ENCODE measurements at places on chromosomes 6 and 20.

- no peak for DNase-seq
Measured at GRCh38 chr6:113879186-113880096, 22.3 kb downstream of the MARCKS start.

- no peak for DNase-seq
Measured at GRCh38 chr6:3499603-3500002, 42.8 kb upstream of the SLC22A23 start.

DNA sequence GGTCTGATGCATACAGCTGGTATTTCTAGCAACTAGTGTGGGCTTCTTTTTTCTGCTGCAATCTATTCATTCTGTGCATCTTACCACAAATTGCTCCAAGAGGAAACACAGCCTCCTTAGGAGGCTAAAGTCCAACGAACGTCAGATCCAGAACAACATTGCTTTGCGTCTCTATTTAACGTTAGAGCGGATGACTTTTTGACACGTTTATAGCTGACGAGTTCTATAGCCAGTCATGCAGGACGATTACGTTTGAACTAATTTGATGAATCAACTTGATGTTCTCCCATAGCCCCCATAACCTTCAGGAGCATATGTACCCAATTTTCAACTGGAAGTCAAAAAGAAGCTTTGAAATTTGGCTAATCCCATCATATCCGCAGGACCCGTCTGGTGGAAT, 59.9 kb downstream of the TSHZ2 start:
- no peak for DNase-seq

DNA sequence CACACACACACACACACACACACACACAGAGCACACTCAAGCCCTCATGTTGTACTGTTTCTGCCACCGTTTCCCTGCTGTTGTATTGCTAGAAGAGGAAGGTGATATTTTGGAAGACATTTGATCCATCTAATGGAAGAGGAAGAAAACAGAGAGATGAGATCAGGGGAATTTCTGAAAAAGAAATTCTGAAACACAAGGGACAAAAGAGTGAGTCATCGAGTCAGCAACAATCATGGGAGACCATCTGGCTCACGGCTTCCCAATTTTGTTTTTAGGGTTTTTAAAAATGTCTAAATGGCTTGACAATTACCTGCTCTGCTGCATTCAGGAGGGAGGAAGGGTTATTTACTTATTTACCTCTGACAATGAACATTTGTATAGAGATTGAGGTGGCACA, 22.0 kb downstream of the SOX4 start:
- DNase-seq, result no peak

- DNase-seq, result no peak
Measured at GRCh38 chr6:20805021-20805420, 270.8 kb downstream of the CDKAL1 start.

GRCh38 chr6:44456070-44456965, 68.8 kb downstream of the CDC5L start:
- DNase-seq, result peak; percentile 18

DNA sequence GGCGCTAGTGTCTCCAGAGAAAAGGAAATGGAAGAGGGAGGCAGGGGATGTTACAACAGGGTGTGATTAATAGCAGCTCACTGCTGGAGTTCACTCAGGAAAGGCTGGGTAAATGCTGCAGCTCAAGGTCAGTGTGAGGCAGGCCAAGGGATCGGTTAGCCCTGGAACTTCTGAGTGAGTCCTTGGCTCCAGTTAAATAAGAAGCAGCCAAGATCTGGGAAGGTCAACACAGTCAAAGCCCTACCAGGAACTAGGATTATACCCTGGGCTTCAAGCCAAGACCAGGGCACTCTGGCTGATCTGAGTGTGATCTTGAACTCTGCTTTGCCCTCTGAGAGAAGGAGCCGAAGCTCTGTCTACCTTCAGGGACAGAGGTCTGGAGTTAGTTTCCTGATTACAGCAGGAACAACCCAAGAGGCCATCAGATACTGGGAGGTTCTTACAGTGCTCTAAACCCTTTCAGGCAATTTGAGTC, 44.3 kb downstream of the TPD52L1 start:
- no peak for DNase-seq

DNA sequence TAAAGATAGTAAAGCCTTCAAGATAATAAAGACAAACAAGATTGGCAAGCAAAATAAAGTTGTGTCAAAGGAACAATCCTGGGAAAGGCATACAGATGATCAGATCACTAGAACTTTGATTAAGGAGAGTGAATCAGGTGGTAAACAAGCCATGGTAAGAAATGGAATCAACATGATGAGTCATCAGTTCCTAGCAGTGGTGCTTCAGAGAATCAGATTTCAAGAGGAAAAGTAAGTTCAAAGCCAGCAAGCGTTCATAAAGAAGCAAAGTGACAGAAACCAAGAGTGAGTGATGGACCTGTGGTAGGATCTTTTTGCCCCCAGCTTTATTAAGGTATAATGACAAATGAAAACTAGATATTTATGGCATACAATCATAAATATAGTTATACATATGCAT, 340.4 kb downstream of the TPBG start:
- DNase-seq, result no peak

DNA sequence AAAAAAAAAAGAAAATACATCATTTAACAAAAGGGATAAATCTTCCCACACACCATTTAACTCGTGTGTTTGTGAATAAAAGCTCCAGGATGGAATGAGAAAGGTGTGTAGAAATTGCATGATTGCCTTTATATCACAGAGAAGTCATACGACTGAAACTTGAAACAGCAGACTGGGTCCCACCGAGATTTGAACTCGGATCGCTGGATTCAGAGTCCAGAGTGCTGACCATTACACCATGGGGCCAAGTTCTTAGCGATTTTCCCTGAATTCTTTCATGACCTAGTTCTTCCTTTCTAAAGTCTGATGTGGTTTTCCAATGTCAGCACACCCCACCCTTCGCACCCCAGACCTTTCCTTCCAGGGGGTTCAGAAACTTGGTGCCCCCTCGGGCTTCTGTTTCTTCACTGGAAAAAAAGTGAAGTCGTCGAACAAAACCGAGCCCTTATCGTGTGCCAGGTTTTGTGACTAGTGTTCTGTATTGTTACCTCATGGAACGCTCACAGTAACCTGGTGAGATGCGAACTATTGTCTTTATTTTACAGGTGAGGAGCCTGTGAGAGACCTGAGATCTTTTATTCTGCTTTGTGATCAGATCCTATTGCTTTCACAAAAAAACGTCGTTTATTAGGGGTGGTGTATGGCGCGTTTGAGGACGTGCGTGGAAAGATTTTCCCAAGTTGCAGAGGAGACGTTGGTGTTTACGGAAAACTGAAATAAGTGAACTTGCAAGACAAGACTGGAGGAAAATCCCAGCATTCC, 120.8 kb downstream of the OR2B2 start:
- DNase-seq, result no peak

DNA sequence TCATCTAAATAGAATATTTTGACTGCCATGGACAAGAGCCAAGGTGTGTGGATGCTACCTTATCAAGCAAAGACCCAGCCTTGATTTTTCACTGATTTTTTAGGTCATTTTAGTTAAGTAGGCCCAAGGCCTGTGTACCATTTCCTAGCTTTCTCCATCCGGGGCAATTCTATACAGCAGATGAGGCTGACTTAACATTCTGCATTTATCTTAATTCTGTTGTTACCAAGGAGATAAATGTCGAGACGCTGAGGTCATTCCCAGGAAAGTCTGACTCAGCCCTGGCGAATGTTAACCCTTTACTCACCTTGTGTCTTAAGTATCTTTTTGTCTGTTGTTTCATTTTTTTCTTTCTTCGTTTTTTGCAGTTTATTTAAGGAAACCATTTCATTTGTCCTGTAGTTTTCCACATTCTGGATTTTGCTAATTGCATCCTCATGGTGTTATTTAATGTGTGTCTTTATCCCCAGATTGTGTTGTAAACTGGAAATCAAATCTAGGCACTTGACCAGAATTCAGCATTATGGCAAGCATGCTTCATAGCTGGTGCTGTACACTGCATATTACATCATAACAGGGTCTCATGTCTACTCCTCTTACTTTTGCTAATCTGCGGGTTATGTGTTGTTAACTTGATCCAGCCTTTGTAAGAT, 277.0 kb downstream of the CDKAL1 start:
- no peak for DNase-seq

- no peak for DNase-seq
Measured at GRCh38 chr20:16966276-16966880, 218.2 kb downstream of the OTOR start.

DNA sequence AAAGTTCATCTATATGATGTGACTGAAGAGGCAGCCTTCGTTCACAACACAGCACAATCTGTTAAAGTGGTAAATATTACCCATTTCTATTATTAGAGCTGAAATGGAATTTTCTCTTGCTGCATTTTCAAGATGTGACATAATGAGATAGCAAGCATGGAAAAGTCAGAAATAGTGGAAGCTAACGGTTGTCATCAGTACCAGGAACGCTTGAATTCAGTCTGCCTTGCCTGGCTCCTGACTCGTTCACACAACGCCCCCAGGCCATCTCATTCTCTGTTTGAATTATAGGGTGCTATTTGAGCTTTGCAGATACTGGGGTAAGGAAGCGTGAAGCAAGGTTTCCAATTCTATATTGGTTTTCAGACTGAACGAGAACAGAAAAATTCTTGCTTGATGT, 116.5 kb upstream of the MAP3K7 start:
- DNase-seq, result no peak

Data from effector CD4-positive, alpha-beta T cell (primary cell).